ENCODE measurements at places on chromosomes 4 and X.

DNA sequence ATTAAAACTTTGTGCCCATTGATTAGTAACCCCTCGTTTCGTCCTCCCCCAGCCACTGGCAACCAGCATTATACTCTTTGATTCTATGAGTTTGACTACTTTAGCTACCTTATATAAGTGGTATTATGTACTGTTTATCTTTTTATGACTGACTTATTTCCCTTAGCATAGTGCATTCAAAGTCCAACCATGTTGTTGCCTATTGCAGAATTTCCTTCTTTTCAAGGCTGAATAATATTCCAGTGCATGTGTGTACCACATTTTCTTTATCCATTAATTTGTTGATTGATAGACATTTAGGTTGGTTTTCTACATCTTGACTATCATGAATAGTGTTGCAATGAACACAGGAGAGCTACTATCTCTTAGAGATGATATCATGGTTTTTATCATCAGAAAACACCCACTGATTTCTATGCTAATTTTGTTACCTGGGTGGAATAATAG lies 3.2 kb downstream of the ALB start:
- no peak for DNase-seq

DNA sequence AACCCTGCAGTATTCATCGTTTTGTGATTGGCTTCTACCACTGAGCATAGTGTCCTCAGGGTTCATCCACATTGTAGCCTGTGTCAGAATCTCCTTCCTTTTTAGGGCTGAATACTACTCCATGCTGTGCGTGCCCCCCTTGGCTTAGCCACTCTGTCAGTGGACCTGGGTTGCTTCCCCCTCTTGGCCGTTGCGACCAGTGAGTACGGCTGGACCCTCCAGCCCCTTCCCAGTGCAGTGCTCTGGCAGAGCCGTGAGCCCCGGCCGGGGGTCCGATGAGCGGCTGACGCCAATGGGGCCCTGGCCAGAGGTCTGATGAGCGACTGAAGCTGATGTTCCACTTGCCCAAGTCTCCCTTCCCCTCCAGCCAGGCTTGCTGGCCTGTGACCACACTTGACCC lies 6.9 kb downstream of the BLOC1S4 start:
- DNase-seq, result no peak

DNA sequence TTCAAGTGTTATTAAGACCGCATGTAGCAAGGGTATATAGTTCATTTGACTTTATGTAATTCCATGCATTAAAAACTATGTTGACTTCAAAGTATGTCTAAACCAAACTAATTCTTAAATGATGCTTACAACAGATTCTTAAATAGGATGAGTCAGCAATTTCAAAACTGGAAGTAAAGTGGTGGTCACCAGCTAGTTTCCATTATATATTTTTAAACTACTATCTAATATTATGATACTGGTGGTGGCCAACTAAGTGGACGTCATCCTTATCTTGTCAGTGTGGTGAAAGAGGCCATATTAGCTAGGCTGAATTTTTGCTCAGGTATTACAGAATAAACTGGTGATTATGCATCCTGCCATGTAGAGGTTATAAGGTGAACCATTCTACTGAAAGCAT lies 1.2 kb downstream of the IL15 start:
- no peak for DNase-seq

- DNase-seq, result no peak
These were observed 101.8 kb downstream of the PDGFRA start for GRCh38 chr4:54330896-54331295.

GRCh38 chr4:61571761-61572559 lies 371.8 kb downstream of the ADGRL3 start:
- DNase-seq, result no peak
